Activated T-cell treated with anti-CD3 and anti-CD28 coated beads, Interleukin-2, amount 50 U/mL, for 24 hours (primary cell): ENCODE measurements at places on chromosomes 4 and X.

- DNase-seq: no peak
These were observed 46.5 kb downstream of the NEIL3 start for GRCh38 chr4:177356206-177356605.

- no peak for DNase-seq
These were observed 129.6 kb downstream of the DCLK2 start for GRCh38 chr4:150207871-150208270.

GRCh38 chrX:23644744-23645143, 22.5 kb upstream of the PRDX4 start:
- DNase-seq: no peak

DNA sequence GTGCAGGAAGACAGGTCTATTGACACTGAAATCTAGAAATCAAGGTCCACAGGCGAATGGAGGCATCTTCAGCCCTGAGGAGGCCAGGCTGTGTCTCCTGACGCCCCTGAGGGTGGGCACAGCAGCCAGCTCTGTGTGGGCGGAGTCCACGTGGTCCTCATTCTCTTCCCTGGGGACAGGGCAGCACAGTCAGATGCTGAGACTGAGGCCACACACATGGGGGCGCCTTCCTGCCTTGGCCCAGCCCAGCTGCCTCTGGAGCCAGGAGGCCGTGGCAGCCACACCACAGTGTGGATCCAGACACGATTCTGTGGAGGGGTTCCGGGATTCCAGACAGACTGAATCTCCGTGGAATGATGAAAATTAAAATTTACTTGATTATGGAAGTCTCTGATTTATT, 20.8 kb downstream of the FGFR3 start:
- no peak for DNase-seq

DNA sequence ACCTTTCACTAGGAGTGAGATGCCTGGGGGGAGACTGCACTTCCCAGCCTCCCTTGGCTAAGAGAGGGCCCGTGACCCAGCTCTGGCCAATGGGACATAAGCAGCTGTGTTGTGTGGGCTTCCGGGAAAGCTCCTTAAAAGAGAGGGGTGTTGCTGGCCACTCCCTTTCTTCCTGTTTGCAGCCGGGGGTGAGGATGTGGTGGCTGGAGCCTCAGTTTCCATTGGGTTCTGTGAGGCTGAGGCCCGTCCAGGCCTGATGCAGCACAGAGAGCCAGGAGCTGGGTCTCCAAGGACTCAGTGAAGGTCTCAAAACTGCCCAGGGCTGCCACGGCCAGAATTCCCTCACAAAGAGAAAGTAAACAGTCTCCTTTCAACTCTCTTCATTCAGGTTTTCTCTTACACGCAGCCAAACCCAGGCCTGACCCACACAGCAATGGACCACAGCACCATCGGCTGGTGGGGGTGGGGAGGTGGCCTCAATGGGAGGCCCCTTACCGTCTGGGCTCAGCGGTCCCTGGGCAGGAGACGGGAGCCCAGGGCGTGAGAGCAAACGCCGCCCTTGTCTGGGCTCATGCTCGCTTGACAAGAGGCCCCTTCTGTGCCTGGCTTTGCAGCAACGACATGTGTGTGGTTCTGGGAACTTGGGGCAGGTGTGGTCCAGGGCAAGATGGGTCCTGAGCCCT, 6.6 kb downstream of the NKX1-1 start:
- no peak for DNase-seq

- DNase-seq: no peak
These were observed 176.9 kb downstream of the PTTG2 start for GRCh38 chr4:38137080-38137479.
